ENCODE measurements at places on chromosomes 4 and X.

- no peak overlapping the region for H3K4me3 ChIP-seq
- DNase-seq: peak; percentile 23
- H3K36me3 ChIP-seq: no peaks in the 10 kb centered on the region
Measured at GRCh38 chr4:149264093-149264733, 551.4 kb downstream of the IQCM start.

GRCh38 chr4:102600689-102601088, 99.5 kb downstream of the NFKB1 start:
- peaks cover 5% of the 10 kb centered on the region for H3K36me3 ChIP-seq
- no peak for DNase-seq
- H3K27ac ChIP-seq: no peak overlapping the region
- no peaks in the 10 kb centered on the region for H3K27me3 ChIP-seq
- no peak overlapping the region for H3K4me3 ChIP-seq

- no peaks in the 10 kb centered on the region for H3K36me3 ChIP-seq
- no peak for DNase-seq
- no peaks in the 10 kb centered on the region for H3K27me3 ChIP-seq
- no peak overlapping the region for H3K4me3 ChIP-seq
- no peaks in the 10 kb centered on the region for H3K4me1 ChIP-seq
Measured at GRCh38 chr4:110247591-110247990, 49.2 kb upstream of the ELOVL6 start.

DNA sequence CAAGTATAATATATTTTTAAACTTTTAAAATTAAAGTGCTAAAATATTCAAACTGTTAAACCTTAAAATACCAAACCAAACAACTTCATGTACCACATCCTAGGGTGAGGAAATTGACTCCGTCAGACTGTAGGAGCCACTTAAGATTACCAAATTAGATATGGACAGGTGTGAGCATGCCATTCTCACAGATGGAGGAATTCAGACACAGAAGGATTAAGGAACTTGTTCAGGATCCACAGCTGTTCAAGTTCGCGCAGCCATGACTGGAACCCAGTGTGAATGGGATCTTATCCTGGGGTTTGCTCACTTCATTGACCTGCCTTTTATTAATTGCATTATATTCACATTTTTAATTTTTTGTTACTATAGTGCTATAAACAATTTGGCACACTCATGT, 224.9 kb upstream of the PCDH7 start:
- no peak overlapping the region for H3K4me3 ChIP-seq
- H3K36me3 ChIP-seq: no peaks in the 10 kb centered on the region
- no peak for DNase-seq
- no peak overlapping the region for H3K27ac ChIP-seq
- H3K4me1 ChIP-seq: no peaks in the 10 kb centered on the region

GRCh38 chrX:4994855-4995254, 1233.8 kb downstream of the NLGN4X start:
- no peak overlapping the region for H3K4me3 ChIP-seq
- no peak for DNase-seq
- no peaks in the 10 kb centered on the region for H3K27me3 ChIP-seq
- H3K36me3 ChIP-seq: no peaks in the 10 kb centered on the region
- no peaks in the 10 kb centered on the region for H3K4me1 ChIP-seq

Data from trophoblast cell (in vitro differentiated cells and primary cell).